ENCODE measurements at places on chromosomes 3 and 15.

- DNase-seq, result no peak
Observed at GRCh38 chr15:50627351-50628055, 59.1 kb downstream of the TRPM7 start.

DNA sequence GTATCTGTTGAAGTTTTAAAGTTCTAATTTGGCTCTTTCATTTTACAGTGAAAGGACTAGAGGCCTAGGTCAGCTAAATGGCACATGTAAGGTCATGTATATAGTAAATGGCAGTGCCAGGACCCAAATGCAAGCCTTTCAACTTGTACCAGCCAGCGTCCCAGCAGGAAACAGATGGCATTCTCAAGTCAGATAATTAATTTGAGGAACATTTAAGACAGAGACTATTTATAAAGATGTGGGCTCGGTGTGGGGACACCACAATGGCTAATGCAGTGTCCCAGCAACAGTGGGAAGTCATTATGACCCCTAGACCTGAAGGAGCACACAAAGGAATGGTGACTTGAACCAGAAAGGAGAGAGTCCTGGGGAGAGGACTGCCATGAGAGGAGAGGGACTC is 6.1 kb downstream of the MINDY4B start:
- DNase-seq, result no peak

GRCh38 chr3:89625945-89626344 is 518.5 kb downstream of the EPHA3 start:
- no peak for DNase-seq

DNA sequence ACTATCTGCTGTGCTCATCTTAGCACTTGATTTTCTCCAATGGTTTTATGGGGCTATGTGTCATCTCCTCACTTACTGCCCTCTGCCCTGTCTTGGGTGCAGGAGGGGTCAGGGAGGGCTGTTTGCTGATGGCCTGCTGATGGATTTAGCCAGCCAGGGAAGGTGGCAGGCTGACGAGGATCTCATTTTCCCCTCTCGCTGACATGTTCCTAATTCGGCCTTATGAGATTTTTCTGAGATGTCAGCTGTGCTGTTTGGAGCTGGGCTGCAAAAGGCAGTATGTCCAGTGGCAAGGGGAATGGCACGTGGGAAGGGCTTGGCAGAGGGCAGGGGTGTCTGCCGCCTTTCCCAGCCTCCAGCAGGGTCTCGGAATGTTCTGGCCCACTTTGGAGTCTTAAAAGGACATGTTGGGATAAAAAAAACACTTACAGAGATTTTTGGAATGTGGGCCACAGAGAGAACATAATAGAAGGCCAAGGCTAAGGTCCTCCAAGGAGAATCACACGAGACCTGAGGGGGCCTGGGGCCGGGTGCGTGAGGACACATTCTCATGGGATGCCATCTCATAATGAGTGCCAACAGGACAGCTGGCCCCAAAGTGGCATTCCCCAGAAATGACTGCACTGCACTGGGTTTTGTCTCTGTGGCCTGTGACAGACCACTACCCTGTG is 303.8 kb downstream of the TLE3 start:
- DNase-seq, result no peak
